ENCODE measurements at places on chromosomes 7 and 10.

DNA sequence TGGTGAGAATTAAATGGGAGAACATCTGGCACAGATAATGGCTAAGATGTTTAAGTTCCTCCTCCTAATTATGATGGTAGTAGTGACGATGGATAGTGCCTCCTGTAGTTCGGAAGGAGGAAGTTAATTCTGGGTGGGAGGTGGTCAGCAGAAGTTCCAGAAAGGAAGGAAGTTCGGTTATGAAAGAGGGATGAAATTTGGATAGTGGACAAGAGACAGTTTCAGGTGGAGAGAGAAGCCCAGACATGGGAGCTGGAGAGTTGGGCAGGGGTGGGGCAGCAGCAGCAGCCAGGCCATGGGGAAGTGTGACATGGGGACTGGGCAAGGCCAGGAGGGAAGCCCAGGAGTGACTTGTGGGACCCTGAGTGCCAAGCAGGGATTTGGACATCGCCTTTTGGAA, 99.5 kb downstream of the CCNY start:
- no peak for DNase-seq

DNA sequence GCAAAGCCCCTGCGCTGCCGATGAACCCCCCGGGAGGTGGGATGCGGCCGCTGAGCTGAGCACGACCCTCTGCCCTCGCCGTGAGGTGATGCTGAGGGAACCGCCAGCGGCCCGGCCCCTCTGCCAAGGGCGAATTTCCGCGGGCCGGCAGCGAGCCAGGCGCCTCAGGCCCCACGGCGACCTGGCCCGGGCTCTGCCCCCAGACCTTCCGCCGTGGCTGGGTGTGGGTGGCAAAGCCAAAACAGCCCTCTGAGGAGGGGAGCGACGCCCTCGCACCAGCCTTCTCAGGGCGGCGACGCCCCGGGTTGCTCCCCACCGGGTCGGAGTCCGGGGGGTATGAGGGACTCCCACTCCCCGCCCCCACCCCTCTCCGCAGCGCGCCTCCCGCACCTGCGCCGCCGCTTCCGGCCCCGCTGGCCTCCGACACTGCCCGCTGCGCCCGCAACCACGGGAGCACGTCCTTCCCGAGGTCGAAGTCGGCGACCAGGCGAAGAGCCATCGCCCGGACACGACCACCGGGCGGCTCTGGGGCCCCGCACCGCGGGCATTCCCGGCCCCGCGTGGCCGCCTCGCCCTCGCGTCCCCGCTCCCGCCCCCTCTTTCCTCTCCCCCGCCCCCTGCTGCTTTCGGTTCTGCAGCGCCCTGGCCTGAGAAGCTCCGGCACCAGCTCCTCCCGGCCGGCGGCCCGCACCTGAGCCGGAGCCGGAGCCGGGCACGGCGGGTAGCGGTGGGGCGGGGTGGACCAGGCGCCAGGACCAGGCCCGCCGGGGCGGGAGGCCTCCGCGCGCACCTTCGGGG, at the start of gene GSAP:
Gene GSAP, minus strand, starts transcription at position 527 of the 798 bp plus-strand sequence. Its CDS starts 28 bp downstream, at position 499.
- DNase-seq, result peak; percentile 51

DNA sequence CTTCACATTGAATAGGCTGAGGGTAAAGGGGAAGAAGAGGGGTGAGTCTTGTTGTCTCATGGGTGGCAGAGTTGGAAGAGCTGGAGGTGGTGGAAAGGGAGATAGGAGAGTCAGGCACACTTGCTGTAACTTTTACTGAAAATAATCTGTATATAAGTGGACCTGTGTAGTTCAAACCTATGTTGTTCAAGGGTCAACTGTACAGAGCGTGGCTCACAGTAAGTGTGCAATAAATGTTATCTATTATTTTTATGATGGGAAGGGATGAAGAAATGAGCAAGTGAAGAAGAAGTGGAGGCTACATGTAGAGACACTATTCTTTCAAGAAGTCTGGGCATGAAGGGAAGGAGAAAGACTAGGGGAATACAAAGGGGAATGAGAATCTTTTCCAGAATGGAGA, 71.5 kb upstream of the FAM133B start:
- no peak for DNase-seq

DNA sequence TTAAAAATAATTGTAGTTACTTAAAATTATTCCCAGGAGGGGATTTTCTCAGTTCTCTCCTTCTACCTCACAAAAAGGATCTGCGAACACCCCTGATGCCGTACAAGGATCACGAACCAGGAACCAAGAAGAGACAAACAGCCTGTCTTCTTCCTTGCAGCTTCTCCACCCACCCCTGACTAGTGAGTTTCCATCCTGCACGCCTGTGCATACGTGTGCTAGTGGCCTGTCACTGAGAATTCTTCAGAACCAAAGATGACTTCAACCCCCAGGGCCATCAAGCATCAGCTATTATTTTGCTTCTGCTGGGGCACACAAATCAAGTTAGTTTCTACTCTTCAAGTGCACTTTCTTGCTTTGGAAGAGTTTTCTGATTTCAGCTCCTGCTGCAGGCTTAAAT, 175.5 kb upstream of the KLF6 start:
- no peak for DNase-seq

GRCh38 chr7:151310578-151310977, 31.0 kb upstream of the NUB1 start:
- DNase-seq, result no peak

GRCh38 chr7:131388126-131388525, 60.5 kb downstream of the MKLN1 start:
- DNase-seq, result no peak

DNA sequence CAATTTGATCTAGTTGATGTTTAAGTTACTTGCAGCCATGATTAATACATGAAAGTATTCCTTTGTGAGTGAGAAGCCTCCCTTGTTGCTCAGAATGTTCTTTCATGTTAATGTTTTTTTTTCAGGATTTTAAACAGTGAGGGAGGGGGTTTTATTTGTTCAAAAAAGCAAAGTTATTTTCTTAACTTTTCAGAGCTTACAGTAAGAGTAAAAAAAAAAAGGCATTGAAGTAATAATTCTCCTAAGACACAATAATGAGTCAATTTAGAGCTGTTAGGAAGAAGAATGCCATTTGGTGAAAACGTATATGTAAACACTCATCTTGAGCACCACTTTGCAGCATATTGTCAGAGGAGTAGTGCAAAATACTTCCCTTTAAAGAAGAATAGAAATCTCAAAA, 105.8 kb downstream of the SEMA3A start:
- DNase-seq, result no peak

DNA sequence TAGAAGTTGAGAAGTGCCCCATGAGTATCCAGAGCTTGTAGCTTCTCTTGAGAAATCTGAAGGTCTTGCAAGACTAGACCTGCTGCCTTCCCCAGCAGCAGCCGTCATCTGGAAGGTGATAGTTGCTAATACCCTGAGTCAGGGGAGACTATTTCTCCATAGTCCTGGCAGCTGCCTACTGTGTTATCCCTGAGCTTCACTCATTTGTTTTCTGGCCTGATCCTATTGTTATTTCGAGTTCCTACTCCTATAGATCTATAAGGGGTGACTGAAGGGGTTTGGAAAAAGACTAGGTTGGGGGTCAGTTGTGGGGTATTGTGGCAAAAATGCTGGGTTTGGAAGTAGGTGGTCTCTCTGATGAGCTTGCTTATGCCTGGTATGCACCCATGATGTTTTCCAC, 297.8 kb downstream of the CNTNAP2 start:
- no peak for DNase-seq

- no peak for DNase-seq
These were observed 34.8 kb downstream of the PIP4K2A start for GRCh38 chr10:22679608-22680007.

- DNase-seq, result no peak
These were observed 18.7 kb downstream of the RTKN2 start for GRCh38 chr10:62249957-62250356.

DNA sequence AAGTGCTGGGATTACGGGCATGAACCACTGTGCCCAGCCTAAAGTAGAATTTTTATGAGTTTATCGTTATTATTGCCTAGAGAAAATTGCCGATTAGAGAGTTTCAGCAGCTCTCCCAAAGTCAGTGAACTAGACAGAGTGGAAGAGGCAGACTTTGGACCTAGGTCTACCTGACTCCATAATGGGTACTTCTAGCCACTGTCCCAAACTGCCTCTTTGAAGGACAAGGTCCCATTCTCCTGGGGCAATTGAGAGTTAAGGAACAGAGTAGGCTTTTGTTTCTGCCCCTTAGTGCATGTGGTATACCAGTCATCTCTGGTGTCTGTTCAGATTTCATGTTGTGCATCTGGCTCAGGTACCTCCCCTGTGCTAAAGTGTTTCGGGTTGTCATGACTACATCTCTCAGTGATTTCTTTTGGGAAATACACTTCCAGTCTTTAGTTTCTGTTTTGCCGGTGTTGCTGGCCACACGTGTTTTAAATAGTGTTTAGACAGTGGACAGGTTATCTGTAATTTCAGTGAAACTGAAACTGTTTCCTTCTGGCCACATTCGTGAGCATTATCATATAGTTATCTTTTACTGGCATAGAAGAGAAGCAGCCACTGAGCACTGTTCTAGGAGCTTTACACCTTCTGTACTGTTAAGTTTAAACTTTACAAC, 4.7 kb downstream of the TMEM236 start:
- no peak for DNase-seq

GRCh38 chr10:91493313-91493712, 83.2 kb downstream of the HECTD2 start:
- DNase-seq, result no peak

DNA sequence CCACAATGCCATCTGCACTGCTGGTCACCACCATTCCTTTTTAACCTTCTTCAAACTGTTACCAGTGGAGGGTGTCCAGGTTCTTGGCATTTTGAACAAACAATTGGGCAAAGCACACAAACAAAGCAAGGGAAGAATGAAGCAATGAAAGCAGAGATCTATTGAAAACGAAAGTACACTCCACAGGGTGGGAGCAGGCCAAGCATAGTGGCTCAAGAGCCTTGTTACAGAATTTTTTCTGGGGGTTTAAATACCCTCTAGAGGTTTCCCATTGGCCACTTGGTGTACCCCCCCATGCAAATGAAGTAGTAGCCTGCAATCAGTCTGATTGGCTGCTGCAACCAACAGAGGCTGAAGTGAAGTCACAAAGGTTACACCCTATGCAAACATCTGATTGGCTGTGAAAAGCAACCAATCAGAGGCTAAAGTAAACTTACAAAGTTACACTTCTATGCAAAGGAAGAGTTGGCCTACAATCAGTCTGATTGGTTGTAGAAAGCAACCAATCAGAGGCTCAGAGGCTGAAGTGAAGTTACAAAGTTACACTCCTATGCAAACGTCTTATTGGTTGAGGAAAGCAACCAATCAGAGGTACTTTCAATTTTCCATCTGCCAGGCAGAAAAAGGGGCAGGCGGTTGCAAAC, 103.2 kb upstream of the WAC start:
- no peak for DNase-seq

DNA sequence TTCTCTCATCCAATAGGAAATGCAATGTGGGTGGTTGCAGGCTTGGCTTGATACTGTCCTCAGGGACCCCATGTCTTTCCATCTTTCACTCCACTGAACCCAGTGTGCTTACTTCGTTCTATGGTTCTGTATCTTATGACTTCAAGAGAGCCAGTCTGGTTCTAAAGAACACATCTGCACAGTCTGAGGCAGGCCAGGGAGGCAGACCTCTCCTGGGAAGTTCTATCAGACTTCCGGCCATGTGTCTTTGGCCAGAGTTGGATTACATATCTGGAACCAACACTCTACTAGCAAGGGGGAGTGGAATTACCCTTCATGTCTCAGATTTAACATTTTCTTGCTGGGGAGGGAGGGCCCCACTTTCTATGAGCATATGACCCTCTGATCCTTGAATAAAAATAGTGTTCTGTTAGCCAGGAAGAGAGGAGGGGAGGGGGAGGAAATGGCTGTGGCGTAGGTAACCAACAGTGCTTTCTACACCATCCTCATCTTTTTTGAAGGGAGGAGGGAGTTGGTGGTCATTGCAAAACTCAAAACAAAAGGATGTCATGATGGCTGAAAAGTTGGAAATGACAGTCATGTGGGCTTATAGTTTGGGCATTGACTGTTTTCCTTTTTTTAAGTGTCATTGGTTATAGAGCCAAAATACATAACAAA, 370.2 kb downstream of the GATA3 start:
- DNase-seq, result no peak

GRCh38 chr7:51346126-51346525, 29.5 kb upstream of the COBL start:
- DNase-seq, result no peak

- no peak for DNase-seq
These were observed 133.8 kb upstream of the PRSS1 start for GRCh38 chr7:142615508-142615907.

DNA sequence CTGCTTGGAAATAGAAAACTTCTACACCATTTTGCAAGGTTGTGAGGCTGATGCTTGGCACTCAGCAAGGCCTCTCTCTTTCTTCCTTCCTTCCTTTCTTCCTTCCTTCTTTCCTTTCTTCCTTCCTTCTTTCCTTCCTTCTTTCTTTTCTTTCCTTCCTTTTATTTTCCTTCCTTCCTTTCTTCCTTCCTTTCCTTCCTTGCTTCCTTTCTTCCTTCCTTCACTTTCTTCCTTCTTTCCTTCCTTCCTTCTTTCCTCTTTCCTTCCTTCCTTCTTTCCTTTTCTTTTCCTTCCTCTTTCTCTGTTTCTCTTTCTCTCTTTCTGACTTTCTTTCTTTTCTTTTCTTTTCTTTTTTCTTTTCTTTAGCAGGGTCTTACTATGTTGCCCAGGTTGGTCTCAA, 460.4 kb downstream of the KCNMA1 start:
- DNase-seq, result no peak

GRCh38 chr7:48511080-48511479, 339.8 kb downstream of the ABCA13 start:
- no peak for DNase-seq

- DNase-seq, result no peak
These were observed 13.1 kb upstream of the LIPF start for GRCh38 chr10:88651101-88651551.

Data from NCI-H1930 (cell line).